Activated CD4-positive, alpha-beta T cell treated with anti-CD3 and anti-CD28 coated beads for 1 hour (primary cell): ENCODE measurements at places on chromosomes 12 and 14.
A peak's percentile ranks its signal among the peaks of the same experiment; 100 is the strongest.

DNA sequence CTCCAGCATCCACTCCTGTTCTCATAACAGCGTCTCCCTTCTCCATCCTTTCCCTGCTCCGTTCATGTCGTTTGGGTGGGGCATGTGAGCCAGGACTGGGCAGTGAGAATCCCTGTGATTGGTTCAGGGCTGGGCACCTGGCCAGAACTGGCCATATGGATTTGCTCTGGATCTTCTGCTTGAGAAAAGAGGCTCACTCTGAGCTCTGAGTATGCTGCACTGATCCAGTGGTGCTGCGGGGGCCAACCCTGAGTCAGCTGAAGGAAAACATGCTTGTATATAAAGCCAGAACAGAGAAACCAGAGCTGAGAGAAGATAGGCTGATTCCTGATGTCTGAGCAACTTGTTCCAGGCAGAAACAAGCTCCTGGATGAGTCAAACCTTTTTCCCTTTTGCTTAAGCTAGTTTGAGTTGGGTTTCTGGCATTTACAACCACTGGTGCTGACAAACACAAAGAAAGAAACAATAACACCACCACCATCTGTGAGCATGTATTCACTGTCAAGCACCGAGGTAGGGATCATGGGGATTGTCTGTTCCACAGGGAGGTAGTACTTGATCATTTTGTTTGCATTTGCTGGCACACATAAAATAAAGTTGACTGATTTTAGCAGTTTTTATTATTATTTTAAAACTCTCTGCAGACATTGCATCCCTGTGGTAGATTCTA is 14.0 kb upstream of the HPD start:
- DNase-seq, result no peak

GRCh38 chr12:2552000-2552756 is 242.6 kb upstream of the FKBP4 start:
- no peak for DNase-seq

DNA sequence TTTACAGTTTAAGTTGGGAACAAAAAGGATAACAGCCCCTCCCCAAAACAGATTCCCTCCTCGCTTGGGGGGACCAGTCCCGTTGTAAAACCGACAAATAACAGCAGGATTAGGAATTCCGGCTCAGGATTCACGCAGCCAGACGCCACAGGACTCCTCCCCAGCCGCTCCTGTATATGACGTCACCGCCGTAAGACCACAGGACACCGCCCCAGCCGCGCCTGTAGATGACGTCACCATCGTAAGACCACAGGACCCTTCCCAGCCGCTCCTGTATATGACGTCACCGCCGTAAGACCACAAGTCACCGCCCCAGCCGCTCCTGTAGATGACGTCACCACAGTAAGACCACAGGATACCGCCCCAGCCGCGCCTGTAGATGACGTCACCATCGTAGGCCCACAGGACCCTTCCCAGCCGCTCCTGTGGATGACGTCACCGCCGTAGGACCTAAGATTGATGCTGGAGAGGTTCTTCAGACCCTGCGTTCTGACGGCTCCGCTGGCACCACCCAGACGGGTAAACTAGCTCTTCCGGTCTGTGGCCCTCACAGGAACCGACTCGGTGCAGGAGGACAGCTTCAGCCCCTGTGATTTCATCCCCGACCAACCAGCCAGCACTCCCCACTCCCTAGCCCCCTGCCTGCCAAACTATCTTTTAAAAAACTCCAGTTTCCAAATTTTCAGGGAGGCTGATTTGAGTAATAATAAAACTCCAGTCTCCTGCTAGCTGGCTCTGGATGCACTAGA is 43.9 kb upstream of the FBRSL1 start:
- peak; percentile 27 for DNase-seq

DNA sequence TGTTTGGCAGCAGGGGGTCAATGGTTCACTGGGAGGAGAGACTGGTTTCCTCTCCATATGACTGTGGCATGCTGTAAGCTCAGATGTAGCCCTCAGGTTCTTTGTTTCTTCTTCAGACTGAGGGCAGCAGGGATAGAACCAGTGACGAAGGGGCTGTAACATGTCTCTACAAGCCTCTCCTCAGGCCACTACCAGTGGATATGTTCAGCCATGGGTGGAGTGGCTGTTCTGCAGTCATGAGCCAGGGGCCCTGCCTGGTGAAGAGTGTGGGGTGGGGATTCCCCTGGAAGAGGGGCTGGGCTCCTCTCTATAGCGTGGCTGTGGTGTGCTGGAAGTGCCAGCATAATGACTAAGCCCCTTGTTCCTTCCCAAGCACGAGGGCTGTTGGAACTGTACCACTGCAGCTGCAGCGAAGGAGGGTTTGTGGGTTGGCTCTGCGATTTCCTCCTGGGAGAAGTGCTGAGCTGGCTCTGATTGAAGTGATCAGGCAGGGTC is 55.8 kb downstream of the CMAS start:
- no peak for DNase-seq

DNA sequence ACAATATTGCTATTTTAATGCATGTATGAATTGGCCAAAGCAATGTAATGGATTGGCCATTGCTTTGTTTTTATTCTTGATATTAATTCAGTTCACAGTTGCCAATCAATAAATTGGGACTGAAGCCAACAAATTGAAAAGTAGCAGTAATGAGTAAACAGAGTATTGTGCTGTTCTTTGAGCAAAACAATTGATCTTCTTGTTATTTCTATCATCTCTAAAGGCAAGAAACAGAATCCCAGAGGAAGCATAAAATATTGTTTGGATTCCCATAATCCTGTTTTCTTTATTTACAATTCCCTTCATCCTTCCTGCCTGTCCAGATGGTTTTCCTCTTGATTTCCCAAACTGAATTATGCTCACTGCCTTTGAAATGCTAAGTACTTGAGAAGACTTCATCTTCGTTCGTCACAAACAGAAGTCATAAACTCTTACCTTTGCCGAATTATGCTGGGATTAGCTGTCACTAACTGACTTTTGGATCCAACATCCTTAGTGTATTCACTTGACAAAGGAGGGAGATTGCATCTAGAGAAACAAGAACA is 85.9 kb downstream of the ST8SIA1 start:
- no peak for DNase-seq

DNA sequence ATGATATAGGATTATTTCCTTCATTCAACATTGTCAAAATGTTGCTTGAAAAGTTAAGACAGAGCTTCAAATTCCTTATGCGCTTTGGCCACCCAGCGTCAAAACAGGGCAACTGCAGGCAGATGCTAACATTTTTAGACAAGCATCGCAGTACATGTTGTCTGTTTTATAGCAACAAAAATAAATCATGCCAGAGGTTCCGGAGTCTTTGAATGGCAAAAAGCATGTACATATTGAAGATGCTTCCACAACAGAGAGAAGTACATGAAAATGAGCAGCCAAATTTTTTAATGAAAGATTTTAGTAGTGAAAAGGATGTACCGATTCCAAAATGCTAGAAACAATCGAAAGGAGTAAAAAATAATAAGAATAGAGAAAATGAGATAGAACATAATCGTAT is 49.8 kb upstream of the USP15 start:
- no peak for DNase-seq

- no peak for DNase-seq
Measured at GRCh38 chr12:111406474-111407376, 1.0 kb downstream of the SH2B3 start.

- no peak for DNase-seq
Measured at GRCh38 chr12:24898185-24898584, 50.7 kb downstream of the BCAT1 start.

- no peak for DNase-seq
Measured at GRCh38 chr12:116726694-116727093, 11.2 kb downstream of the SPRING1 start.

DNA sequence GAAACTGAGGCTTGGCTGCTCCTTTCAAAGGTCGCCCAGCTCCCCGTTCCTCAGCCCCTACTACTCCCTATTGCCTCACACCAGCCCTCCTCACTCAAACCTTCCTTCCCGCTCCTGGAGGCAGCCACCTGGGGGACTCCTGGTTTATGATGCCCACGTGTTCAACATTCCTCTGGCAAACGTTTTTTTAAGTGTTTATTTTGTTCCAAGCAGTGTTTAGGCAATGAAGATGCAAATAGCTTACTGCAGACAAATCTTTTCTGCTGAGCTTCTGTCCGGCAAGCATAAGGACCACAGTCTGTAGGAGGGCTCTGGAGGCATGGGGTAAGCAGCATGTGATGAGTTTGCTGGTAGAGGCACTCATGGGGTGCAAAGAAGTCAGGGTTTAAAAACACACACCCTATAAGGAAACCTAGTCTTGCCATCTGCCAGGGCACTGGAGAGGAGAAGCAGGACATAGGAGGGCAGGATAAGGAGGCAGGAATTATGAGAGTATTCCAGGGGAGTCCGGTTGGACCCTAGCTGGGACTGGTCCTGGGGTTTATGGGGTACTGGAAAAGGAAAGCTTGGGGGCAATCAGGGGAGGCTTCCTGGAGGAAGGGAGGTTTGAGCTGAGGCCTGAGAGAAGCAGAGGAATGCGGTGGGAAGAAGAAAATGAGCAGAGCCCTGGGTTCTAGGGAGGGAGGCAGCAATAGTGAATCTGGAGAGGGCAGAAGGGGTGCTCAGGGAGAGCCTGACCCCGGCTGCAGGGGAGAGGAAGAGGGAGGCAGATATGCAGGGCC is 123.3 kb downstream of the NCOR2 start:
- no peak for DNase-seq

DNA sequence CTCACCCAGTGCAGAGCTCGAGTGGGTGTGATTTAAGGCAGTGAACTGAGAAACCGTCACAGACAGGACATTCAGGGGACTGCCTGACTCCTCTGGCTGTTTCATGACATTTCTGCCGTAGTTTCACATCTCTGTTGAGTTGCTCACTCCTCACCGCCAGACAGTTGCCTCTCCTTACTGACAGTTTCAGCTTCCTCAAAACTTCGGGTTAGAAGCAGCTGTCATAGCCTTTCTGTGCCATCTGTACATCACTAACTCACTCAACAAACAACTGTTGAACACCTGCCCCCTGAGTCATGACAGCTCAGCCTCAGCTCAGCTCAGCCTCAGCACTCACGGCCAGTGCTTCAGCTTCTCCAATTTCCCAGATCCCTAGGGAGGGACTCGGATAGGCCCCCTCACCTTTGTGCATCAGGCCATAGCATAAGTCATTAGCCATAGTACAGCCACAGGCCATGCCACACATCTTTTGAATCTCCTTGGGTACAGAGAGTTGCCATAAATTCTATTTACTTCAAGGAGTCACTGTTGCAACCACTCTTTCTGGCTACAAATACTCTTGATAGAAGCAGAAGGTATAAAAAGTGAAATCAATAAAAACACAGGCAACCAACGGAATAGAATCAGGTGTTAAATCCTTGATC is 6.2 kb upstream of the SLC15A4 start:
- DNase-seq, result no peak

GRCh38 chr12:65640489-65640901 is 183.8 kb upstream of the HMGA2 start:
- DNase-seq, result no peak

- DNase-seq, result no peak
Measured at GRCh38 chr12:92627511-92627910, 75.3 kb upstream of the PLEKHG7 start.

DNA sequence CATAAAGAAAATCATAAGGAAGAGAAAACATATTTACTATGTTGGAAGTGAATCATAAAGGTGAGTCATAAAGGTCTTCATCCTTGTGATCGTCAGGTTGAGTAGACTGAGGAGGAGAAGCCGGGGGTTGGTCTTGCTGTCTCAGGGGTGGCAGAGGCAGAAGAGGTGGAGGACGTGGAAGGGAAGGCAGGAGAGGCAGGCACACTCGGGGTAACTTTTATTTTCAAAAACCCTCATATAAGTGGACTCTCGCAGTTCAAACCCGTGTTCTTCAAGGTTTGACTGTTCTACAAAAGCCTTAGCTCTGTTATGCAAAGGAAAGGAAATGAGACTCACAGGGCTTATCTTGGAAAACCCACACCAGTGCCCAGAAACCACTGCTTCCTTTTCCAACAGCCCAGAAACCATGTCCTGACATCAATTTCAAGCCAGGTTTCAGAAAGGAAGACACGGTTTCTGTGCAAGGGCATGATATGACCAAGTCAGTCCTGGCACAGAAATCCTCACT is 14.0 kb downstream of the SMCO2 start:
- no peak for DNase-seq

DNA sequence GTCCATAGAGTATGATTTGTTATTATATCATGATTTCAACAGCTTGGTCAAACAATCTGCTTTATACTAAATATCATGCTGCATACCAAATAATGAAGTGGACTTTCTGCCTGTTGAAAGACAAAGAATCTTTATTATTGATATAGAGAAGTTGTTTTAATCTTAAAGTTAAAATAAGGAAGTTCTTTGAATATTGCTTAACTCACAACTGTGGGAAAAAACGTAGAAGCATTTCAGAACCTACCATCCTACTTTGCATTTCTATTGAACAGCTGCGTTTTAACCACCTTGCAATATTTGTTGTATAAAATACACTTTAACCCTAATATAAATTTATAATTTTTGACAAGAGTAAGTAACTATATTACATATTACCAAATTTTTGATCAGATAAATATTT is 22.9 kb upstream of the ARL1 start:
- DNase-seq, result no peak

- DNase-seq, result no peak
Measured at GRCh38 chr12:79082595-79082994, 218.0 kb downstream of the SYT1 start.

GRCh38 chr12:109147954-109148353 is 31.6 kb downstream of the ACACB start:
- DNase-seq, result no peak

DNA sequence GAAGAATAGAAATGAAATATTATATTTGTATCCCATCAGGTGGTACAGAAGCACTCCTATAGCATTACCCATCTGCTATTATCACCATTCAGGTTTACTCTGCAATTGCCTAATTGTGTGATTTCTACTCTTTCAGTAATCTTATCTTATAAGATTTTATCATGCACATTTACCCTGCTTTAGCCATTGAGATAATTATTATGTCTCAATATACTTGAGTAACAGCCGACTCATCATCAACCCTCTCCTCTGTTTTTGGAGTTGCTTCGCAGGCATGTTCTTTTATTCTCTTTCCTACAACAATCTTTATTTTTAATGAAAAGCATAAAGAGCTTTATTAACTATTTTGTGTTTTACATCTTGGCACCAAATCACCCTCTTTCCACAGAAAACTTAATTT is 419.9 kb downstream of the LRIG3 start:
- no peak for DNase-seq

- no peak for DNase-seq
Measured at GRCh38 chr12:15435597-15435996, 113.3 kb downstream of the PTPRO start.

DNA sequence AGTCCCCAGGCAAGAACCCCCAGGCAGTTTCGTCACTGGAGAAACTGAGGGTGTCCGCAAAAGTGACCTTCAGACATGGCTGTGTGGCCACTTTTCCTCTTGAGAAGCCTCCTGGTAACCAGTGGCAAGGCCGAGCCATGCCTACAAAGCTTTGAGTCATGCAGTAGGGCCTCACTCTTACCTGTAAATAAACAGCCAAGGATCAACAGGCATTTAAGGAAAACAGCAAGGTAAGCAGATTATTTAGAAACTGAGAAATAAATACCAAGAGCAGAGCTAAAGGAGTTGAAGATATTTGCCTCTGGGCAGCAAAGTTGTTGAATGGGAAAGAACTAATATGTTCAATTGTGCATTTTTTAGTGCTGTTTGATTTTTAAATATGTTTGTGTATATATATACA is 141.0 kb upstream of the BCL2L14 start:
- no peak for DNase-seq

- no peak for DNase-seq
Measured at GRCh38 chr12:69096669-69097335, 142.6 kb upstream of the CPSF6 start.

GRCh38 chr12:102862486-102862885 is 54.6 kb downstream of the PAH start:
- no peak for DNase-seq

- DNase-seq, result no peak
Measured at GRCh38 chr12:91874086-91874865, 271.4 kb downstream of the BTG1 start.

GRCh38 chr14:41758011-41758665 is 151.5 kb downstream of the LRFN5 start:
- no peak for DNase-seq
